ENCODE measurements at places on chromosomes 16 and 17.

GRCh38 chr17:55458978-55459377, 37.3 kb upstream of the MMD start:
- DNase-seq = no peak

- DNase-seq = no peak
Measured at GRCh38 chr17:43350888-43351361, 47.9 kb upstream of the ARL4D start.

DNA sequence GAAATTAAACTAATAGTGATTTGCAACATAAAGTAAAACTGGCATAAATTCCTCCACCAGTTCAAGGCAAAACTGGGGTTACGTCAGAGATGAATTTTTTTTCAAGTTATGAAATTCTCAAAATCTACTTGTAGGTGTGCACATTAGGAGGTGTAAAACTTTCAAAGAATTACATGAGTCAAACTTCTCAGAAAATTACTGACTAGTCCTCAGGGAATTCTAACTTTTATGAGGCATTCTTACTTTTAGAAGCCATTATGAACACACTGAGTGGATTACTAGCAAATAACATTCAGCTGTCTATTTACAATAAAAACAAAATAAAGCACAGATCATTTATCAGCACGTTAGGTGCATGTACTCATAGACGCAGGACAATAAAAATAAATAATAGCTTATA, 348.7 kb downstream of the CDH11 start:
- DNase-seq = no peak

DNA sequence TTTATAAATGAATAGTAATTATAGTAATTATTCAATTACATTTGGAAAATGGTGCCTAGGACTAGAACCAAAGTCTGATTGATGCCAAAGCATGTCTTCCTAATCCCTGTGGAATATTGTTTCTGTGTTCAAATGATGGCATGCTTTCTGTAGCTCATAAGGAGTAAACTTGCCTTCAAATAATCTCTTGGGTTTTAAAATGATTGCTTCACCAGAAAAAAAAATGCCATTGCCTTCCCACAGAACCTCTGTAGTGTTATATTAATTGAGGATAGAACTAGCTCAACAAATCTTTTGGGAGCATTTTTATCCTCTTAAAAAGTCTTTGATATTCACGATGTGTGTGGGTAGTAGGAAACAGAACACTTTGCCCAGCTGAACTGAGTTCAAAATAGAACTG, 7.7 kb upstream of the TMEM100 start:
- no peak for DNase-seq

GRCh38 chr17:61416540-61417363, 17.1 kb downstream of the TBX2 start:
- DNase-seq = peak; percentile 59

GRCh38 chr16:68064791-68065365, 20.3 kb upstream of the NFATC3 start:
- peak; percentile 51 for DNase-seq

GRCh38 chr17:31068291-31068690, 26.5 kb upstream of the NF1 start:
- peak; percentile 35 for DNase-seq

DNA sequence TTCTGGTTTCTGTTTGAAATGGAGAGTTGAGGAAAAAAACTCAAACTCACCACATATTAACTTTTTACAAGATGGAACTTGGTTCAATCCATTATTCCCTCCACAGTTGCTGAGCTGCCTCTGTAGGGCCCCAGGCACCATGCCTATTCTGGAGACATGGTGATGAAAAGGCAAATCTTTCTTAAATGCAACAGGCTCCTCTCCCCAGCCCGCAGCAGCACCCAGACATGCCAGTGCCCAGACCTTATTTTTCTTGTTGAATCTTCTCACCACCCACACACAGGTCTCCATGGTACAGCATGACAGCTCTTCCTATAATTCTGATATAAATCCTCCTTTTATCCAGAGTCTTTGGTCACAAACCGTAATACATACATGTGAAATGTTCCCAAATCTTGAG, 7.6 kb downstream of the CYTH1 start:
- DNase-seq = no peak

DNA sequence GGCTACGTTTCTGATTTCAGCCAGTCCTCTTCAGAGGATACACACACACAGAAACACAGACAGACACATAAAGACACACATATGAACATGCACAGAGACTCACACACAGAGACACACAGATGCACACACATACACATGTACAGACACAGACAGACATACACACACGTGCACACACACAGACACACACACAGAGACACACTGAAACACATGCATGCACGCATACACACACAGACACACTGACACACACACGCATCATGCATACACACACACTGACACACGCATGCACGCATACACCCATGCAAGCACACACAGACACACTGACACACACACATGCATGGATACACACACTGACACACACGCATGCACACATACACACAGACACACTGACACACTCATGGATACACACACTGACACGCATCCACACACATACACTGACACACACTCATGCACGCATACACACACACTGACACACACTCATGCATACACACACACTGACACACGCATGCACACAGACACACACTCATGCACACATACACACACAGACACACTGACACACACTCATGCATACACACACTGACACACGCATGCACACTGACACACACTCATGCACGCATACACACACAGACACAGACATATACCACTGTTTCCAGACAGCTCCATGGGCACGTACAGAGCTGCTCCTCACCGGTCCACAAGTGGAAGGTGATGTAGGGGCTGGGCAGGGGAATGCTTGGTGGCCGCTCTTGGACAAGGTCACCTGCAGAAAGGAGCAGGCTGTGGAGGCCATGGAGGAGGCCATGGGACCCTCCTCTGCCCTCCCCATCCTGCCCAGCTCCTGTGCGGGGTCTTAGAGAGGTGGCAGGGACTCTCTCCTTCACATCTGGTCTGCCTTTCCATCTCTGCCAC, 30.1 kb upstream of the MFSD6L start:
- no peak for DNase-seq

DNA sequence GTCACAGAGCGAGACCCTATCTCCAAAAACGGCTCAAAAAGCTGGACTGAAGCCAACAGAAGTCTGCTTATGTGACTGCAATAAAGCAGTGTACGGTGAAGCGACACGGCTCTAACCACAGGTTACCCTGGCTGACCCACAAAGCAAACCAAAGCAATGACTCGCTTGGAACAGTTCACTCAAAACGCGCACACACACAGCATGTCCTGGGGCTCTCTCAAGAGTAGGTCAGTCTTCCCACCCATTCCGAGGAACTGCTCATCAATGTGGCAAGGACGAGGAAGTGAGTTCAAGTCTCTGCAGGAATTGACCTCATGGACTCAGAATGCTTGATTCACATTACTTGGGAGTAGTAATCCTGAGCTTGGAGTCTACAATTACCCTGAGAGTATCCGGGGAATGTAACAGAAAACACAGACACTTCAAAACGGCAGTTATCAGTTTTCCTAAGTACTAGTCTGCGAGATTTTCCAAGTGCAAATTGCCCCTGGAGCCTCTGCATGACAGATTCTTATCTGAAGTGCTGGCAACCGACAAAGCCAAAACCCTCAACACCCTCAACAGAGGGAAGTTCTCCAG, 25.4 kb downstream of the PELP1 start:
- DNase-seq = no peak

DNA sequence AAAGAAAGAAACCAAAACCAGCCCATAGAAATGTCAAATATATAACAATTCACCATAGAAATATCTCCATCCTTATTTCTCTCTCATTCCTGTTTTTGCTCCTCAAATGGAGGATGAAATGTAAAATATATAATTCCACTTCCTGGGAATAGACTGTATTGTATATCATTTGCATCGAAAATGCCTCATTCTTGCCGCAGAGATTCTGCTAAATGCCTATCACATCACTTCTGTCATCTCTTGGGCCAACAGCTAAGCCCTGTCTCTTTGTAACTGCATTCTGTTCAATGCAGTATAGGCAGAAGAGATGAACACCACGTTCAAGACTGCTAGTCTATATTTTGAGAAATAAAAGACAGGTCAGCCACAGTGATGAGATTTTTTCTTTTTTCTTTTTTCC, 956.3 kb upstream of the SOX9 start:
- DNase-seq = no peak

DNA sequence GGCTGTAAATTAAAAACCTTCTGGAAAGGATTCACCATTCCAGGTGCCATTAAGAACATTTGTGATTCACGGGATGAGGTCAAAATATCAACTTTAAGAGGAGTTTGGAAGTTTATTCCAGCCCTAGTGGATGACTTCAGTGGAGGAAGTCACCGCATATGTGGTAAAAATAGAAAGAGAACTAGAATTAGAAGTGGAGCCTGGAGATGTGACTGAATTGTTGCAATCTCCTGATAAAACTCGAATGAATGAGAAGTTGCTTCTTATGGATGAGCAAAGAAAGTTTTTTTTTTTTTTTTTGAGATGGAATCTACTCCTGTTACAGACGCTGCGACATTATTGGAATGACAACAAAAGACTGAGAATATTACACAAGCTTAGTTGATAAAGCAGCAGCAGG, 26.7 kb downstream of the CCL4 start:
- DNase-seq = no peak

GRCh38 chr17:4968486-4969046, 949 bp upstream of the SPAG7 start:
- no peak for DNase-seq

GRCh38 chr16:49578435-49579024, 204.9 kb downstream of the C16orf78 start:
- no peak for DNase-seq

DNA sequence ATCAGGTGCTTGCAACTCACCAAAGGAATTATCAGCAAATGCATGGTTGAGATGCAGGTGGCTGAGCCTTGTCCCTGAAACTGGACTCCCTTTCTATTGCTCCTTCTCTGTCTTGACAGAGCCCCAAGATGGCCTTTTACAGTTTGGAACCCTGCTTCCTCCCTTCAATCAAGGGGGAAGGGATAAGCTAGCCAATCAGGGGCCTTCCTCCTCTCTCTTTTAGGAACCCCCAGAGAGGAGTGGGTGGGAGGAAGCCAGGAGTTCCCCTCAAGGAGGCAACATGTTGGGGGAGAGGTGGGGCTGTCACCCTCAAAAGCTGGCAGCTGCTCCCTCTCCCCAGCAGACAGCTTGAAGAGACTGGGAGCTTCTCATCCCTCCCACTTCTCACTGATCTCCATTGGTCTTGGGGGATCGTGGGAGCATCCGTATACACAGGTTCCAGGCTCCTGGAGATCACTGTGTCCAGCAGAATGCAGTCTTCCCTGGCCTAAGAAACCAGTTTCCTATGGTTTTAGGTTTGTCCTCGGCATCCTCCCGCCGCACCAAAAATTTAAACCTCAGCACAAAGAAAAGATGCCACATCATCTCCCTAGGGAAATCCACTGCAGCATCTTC, 7.2 kb downstream of the RASL10B start:
- no peak for DNase-seq

GRCh38 chr17:21174713-21175112, 39.2 kb downstream of the TMEM11 start:
- DNase-seq = no peak

- no peak for DNase-seq
Measured at GRCh38 chr16:26263406-26263805, 571.6 kb downstream of the HS3ST4 start.

DNA sequence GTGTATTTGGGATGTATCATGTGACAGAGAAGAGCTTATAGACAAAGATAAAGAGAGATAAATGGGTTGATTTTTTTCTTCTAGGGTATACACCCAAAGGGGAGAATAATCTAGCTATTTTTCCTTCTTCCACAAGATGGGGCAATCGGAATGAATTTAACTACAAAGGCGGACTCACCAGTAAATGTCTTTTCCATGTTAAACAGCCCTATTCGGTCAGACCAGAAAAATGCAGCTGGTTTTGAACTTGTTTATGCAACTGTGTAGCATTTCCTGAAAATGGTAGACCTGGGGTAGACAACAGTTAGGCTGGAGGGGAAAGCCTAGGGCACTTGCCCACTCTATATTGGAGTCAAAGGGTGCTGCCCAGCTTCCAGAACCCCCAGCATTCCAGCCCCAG, 477.1 kb downstream of the TOX3 start:
- peak; percentile 5 for DNase-seq

DNA sequence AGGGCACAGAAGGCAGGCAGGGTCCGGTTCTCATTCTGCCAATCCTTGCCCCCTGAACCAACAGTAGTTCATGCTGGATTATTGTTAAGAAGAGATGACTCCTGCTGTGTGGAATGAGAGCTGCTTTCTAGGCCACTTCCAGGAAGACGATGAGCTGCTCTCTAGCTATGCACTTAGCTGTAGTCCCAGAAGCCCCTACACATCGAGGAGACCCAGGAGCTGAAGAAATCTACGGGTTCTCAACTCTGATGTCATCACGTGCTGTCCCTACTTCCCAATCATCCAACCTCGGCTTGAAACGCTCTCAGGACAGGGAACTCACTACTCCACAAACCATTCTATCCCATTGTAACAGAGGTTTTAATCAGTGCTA, 29.0 kb upstream of the EMP2 start:
- no peak for DNase-seq

GRCh38 chr16:50280932-50281331, 14.6 kb downstream of the ADCY7 start:
- DNase-seq = no peak

GRCh38 chr17:17692353-17693252, 11.3 kb downstream of the RAI1 start:
- no peak for DNase-seq

DNA sequence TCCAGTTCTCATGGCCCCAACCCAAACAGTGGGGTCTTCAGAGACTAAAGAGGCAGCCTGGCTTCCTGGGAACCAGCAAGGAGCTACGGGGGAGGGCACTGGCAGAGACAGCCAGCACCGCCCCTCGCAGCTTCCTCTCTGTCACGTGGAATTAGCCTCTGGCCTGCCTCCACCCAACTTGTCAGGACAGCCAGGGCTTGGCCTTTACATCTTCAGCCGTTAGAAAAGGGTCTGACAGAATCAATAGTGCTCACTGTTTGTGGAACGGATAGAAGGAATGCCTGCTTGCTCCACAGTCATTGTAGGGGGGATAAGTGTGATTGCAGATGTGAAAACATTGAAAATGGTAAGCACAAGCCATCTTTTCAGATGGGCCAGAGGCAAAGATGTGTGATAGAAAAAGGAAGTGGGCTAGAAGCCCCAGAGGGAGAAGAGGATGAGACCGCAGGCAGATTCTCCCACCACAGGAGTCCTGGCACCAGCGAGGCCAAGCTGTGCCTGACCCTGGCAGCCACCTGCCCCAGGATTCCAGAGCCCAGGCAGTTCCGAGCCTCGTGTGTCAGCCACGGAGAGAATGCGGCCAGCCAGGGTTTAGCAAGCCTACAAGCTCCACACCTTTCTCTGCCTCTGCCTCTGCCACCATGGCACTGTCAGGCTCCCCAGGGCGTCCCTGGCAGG, 18.6 kb downstream of the GRIN2C start:
- DNase-seq = peak; percentile 27

GRCh38 chr16:72947379-72948237, 100.3 kb downstream of the ZFHX3 start:
- DNase-seq = no peak

- DNase-seq = no peak
Measured at GRCh38 chr17:43979011-43979410, 25.3 kb upstream of the PYY start.

GRCh38 chr17:58127846-58128245, 20.3 kb upstream of the OR4D1 start:
- DNase-seq = no peak

- DNase-seq = no peak
Measured at GRCh38 chr16:89097392-89097772, 3.7 kb downstream of the ACSF3 start.
